ENCODE measurements at places on chromosomes 2 and 18.

DNA sequence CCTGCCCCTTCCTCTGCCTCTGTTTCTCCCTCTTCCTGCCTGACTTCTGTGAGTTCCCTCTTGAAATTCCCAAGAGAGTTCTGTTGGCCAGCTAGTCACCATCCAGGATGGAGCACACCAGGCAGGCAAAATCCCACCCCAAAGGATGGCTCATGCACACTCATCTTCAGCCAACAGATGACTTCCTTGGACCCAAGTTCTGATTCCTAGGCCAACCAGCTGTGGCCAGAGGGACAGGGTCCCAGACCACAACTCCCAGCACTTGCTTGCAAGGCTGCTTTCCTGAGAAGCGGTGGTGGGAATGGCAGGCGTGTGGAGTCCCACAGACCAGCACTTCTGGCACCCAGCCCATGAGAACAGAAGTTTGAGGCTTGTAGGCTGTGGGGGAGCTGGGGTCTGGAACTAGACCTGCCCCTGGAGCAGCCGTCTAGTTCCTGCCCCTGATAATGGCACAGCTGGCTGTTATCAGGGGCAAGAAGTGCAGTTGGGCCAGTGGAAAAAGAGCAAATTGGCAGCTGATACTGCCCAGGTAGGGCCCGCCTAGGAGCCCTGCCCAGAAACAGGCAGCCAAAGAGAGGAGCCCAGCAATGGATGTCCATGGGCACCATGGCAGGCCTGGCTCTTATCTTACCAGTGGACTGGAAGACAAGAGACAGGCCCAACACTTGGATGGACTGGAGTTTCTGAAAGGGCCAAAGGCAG lies 56.7 kb downstream of the CYP26B1 start:
- no peak for DNase-seq

GRCh38 chr2:174929786-174930185 lies 75.4 kb downstream of the CHN1 start:
- no peak for DNase-seq

DNA sequence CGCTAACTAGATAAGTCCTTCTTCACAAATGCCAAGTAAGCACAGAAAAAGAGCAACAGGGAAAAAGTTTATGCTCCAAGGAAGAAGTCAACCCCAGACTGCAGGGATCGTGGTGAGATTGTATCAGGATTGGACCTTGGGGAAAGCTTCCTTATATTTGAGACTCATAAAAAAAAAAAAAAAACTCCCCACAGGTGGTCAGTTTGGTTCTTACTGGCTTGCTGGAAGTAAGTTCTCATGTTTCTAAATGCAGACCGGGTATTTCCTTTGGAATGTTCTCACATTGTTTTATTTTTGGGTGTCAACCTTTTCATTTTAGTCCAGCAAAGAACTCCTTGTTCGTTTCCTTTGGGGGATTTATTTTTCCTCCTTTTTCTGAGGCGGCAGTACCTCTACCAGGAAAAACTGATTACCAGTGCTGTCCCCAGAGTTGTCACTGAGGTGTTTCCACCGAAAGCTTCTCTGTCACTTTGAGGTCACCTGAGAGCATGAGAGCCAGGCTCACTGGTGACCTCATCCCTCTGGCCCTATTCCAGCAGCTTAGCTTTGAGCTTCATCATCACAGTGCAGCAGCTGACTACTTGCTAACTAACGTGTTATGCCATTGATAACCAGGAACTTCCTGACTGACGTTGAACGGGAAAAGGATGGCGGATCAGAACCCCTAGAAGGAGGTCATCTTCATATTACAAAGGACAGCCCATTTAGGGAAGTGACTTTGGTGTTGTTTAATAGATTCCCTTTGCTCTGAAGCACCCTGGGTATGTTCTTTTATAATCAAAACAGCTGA lies 16.8 kb upstream of the ATP8B1 start:
- DNase-seq, result peak; percentile 82

- no peak for DNase-seq
Observed at GRCh38 chr18:70158992-70159717, 46.3 kb downstream of the RTTN start.

DNA sequence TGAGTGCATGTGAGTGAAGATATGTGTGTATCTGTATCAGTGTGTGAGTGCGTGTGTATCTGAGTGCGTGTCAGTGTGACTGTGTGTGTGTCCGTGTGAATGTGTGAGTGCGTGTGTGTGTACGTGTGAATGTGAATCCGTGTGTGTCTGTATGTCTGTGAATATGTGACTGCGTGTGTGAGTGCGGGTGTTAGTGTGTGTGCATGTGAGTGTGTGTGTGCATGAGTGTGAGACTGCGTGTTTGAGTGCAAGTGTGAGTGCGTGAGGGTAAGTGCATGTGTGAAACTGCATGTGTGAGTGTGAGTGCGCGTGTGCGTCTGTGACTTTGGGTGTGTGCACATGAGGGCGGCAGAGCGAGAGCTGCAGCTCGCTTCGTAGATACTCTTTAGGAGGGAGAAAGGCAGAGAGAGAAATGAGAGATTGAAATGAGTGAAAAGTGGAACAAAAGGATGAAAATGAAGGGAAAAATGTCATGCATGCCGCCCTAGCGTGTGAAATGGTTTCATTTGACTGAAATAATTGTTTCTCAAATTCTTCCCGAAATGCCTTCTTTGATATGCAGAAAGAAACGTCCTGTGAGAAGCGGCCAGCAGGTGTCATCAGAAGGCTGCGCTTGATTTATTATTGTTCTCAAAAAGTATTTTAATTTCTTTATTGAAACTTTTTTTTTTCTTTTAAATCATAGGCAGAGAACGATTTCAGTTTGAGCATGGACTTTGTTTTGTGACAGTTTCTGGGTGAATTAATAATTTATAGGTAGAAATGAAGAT lies 25.6 kb downstream of the ZNF407 start:
- peak; percentile 23 for DNase-seq

DNA sequence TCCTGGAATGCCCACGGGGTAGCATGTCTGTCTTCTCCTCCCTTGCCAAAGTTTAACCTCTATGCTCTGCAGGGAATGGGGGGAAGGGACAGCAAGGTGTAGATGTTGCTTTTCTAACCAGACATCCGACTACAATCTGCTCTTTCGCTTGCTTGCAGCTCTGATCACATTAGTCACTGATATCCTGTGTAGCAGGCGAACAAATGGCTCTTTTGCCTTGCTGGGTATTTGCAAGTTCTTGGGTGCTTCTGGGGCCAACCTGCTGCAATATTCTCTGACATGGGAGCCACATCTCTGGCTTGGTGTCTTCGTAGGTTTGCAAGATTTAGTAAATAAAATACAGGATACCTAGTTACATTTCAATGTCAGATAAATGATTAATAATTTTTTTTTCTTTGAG lies 190.0 kb downstream of the ASB1 start:
- DNase-seq, result no peak

- no peak for DNase-seq
Observed at GRCh38 chr2:22079583-22079982, 955.8 kb downstream of the TDRD15 start.

- no peak for DNase-seq
Observed at GRCh38 chr2:229686122-229686919, 28.0 kb downstream of the DNER start.

- peak; percentile 96 for DNase-seq
Observed at GRCh38 chr2:207330912-207331311, 165.2 kb upstream of the KLF7 start.

GRCh38 chr2:119638685-119639554 lies 40.1 kb upstream of the TMEM177 start:
- peak; percentile 9 for DNase-seq

DNA sequence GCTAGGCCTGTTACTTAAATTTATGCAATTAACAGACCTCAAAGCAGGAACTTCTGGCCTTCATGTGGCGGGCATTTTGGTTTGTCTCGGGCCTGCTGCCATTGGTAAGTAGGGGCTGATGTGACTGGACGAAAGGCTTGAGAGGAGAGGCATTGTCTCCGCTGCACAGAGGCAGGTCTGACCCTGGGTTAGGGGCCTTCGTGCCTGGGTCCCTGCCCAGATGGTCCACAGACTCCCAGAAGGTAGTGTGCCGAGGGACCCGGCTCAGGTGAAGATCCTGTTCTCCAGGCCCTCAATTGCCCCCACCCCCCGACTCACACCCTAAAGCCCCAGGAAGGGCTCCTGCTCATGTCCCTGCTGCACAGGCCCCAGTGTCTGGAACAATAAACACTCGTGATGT lies 764.9 kb downstream of the TMEM182 start:
- no peak for DNase-seq

DNA sequence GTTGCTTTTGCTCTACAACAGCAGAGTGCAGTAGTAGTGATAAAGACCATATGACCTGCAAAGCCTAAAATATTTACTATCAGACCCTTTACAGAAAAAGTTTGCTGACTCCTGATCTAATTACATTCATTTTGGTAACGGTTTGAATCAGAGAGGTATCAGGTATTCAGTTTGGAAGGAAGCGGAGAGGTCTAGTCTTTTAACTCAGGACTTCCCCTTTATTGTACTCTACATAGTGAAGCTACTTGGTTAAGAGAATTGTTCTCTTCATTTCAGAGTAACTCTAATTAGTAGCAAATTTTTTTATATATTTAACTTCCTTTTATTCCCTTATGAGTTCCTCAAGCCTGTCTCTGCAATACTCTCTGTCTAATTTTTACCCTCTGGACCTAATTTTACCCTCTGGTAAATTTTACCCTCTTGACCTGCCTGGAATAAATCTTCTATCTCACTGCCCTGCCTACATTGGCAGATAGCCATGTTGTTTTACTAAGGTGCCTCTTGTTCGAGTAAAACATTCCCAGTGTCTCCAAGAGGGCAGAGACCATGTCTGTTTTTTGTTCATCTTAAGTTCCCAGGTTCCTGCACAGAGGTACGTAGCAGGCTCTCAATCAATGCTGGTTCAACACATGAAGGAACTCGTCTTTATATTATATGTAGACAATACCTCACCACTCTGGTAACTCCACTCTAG lies 170.6 kb downstream of the DNAH6 start:
- no peak for DNase-seq

GRCh38 chr2:173231465-173231864 lies 123.2 kb upstream of the CDCA7 start:
- no peak for DNase-seq

Measured in mesenchymal stem cell (in vitro differentiated cells and primary cell).